ENCODE measurements at places on chromosomes 3 and 15.

DNA sequence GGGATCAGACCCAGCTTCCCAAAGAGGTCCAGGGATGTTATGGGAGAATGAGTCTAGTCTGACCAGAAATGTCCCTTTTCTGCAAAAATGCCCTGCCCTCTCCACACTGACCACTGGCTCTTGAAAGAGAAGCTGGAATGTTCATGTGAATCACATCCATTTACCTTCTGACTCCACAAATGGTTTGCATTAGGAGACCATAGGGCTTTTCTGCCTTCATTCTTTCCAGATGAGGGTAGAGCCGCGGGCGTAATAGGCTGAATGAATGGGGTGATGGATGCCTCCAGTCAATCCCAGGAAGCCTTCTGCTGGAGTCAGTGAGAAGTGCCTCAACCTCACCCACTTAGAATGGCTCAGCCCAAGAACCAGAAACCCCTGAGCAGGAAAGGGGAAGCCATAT is 47.2 kb upstream of the IREB2 start:
- DNase-seq, result no peak

DNA sequence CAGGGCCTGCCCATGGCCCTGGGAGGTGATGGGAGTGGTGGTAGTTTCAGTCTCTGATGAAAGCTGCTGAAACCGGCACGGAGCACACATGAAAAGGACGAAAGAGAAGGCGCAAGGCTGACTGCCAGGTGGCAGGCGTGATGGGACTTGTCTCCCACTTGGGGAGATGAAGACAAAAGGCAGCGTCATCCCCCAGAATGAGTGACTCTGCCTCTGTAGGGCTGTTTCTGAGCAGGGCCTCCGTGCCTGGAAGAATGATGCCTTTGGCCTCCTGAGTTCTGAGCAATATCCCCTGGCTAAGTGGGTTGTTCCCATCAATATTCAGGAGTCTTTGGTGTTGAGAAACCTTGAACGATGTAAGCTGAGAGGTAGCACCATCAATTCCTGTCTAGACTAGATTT is 237.8 kb downstream of the OPA1 start:
- DNase-seq, result peak; percentile 49

- no peak for DNase-seq
Observed at GRCh38 chr3:16290007-16290826, 25.2 kb downstream of the OXNAD1 start.

DNA sequence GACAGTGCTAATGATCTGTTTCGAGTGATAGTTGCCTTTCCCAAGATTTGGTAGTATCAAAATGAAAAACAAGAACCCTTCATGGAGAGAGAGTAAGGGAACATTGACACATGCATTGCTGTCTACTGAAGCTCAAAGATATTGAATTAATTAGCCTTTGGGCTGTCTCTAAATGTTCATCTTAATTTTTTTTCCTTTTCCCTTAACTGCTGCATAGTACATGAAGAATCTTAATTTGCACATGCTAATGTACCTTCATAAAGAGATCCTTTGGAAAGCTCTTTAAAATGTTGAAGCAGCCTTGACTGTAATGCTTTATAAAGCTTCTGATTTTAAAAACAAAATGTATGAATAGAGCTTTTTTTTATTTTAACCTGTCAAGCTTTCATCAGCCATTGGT is 452.2 kb downstream of the TUSC7 start:
- no peak for DNase-seq

GRCh38 chr3:22474706-22475445 is 723.9 kb upstream of the ZNF385D start:
- no peak for DNase-seq

Measured in NCI-H187 treated with DMSO at 0.1 percent for 48 hours (cell line).